Colonic mucosa (tissue), 4 donors: ENCODE measurements at places on chromosomes 6 and 20. TPM values are rescaled to one million over a fixed set of nuclear protein-coding genes. Genes with fewer than 3 reads are reported as not detected.

DNA sequence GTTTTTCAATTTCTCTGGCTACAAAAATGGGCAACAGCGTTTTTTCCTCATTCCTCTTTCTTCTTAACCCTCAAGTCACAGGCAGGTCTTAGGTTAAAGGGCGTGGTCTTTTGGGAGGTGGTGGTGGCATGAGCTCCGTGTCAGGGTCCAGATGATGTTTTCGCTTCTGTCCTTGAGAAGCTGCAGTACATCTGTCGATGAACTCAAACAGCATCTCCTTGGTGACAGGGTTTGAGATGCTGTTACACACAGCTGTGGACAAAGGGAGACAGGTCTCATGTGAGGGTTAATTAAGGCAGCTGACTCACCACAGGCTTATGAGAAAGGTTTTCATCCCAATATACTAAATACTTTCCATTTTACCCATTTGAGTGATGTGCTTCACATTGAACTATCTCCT, 350.8 kb downstream of the RNGTT start:
- no peak for DNase-seq

GRCh38 chr6:141261016-141261671, 871.6 kb upstream of the GJE1 start:
- DNase-seq: no peak

GRCh38 chr6:14792118-14792955, 453.5 kb upstream of the JARID2 start:
- DNase-seq: peak; percentile 33

- DNase-seq: no peak
Observed at GRCh38 chr6:150058231-150058792, 10.6 kb downstream of the ULBP3 start.

GRCh38 chr6:127547215-127547614, 28.1 kb upstream of the MTCL3 start:
- DNase-seq: no peak

DNA sequence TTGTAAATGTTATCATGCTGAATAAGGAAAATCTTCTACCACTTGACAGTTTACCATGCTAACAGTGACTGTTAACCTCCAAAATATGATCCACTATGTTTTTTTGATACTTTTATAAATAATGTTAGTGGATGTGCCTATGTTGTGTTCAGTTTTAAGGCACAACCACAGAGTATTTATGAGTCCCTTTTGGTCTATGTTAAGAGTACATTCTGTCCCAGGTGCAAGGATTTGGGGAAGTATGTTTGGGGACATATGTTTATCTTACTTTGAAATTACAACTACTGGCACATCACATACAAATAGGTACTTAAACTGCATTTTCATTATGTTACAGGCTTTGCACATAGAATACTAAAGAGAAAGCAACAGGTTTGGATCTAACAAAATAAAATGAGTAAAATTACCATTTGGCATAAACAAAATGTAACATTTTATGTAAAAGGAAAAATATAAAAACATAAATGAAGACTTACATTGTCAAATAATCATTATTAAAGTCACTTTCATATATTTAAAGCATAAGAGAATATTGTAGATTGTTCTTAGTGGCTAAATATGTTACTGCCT, 71.2 kb downstream of the SESN1 start:
- no peak for DNase-seq

DNA sequence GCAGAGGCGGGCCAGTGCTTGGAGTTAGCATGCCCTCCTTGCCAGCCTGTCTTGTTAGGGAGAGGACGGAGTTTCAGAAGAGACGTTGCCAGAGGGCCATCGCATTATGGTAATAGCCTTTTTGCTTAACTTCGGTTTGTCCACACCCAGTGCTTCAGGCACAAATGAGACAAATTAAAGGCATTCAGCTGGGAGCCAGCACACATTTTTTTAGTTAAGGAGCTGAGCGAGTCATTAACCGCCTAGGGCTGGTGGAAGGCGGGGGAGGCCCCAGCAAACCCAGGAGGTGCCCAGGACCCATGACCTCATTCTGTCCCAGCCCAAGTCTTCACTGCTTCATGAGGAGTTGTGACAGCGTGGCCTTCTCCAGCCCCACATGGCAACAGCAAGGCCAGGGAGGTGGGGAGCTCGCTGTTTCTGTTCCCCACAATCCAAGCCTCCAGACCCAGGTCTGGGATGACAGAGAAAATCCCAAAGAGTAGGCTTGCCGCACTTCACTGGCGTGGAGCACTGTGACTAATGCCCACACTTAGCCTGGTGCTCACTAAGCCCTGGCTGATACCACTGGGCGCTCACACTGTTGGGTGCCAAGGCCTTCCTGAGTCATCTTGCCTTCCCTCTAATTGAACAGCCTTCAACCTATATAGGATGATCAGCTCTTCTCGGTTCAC, 237.1 kb downstream of the ANKRD60 start:
- peak; percentile 52 for DNase-seq

DNA sequence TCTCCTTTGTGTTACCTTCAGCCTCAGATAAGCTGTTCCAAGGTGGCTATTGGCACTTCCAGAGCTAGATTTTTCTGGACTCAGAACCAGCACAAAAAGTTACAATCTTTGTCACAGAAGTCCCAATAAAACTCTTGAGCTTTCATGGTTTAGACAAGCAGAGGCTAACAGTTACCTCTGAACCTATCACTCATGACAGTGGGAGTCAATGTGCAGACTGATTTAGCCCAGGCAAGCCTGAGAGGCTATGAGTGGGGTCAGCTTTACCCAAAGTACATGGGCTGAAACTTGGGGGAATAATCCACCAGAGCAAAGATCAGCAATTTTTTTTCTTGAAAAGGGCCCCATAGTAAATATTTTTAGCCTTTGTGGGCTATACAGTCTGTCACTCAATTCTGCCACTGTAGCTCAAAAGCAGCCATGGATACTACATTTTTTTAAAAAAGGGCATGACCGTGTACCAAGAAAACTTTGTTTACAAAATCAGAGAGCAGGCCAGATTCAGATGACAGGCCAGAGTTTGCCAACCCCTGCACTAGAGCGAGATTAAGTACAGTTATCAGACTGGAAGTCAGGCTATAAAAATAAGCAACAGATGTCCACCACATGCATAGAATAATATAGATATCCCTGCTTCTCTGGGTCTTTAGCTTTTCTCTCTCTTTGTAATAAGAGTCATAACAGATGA, 20.0 kb downstream of the CCN2 start:
- no peak for DNase-seq

OR2H1 gene
- total RNA-seq: not detected

GRCh38 chr6:67863346-67863745, 771.7 kb upstream of the ADGRB3 start:
- no peak for DNase-seq

GRCh38 chr6:167485186-167485978, 160.5 kb downstream of the TTLL2 start:
- DNase-seq: no peak

GRCh38 chr20:36085686-36086267, 68.8 kb upstream of the EPB41L1 start:
- DNase-seq: peak; percentile 80

GRCh38 chr20:58174708-58175280, 53.7 kb downstream of the ANKRD60 start:
- DNase-seq: peak; percentile 30

DNA sequence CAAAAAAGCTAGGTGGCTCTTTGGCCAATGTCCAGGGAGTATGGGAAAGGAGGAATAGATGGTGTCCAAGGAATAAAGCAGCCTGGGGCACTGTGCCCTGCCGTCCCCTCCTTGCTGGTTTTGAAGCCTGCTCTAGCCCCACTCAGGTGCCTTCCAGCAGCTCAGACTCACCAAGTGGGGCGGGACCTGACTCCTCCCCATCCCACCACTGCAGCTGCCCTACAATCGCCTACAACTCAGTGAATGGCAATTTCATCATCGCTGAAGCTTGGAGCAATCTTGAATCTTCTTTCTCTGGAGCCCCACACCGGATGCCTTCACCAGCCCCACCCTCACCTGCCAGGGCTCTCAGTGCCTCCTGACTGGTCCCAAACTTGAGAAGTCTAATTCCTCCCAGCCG, 56.4 kb upstream of the NXT1 start:
- DNase-seq: no peak

DNA sequence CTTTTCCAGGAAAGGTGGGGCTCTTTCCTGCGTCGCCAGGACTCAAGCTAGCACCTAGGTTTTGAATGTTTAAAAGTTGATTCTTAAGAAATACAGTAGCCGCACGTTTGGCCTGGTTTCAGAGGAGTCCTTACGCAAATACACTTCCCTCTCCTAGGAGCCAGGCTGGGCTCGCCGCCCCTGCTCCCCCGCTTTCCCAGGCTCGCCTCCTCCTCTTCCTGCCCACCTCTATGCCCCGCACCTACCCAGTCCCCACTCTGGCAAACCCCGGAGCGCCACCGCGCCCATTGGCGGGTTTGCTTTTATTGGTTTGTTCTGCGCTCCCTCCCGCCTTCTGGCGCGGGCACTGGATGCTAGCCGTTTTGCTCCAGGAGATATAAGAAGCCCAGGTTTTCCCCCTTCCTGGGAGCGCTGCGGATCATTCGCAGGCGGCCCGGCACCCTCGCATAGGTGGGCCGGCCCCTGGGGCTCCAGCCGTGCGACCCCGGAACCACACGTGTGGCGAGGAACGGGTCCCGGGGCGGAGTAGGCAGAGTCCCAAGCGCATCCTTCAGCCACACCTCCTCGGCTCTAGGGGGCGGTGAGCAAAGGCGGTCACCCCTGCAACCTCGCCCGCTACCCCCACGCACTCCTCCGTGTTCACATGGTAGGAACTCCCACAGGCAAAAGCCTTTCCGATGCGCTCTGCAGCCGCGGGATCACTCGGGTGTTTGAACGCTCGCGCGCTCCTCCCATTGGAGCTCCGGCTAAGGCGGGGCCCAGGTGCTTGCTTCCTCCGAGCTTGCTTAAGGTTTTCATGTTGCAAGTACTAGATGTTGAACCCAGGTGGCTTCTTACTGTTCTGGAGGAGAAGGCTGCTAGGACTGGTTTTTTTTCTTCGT, 119.0 kb downstream of the RTN4IP1 start:
- DNase-seq: peak; percentile 90

DNA sequence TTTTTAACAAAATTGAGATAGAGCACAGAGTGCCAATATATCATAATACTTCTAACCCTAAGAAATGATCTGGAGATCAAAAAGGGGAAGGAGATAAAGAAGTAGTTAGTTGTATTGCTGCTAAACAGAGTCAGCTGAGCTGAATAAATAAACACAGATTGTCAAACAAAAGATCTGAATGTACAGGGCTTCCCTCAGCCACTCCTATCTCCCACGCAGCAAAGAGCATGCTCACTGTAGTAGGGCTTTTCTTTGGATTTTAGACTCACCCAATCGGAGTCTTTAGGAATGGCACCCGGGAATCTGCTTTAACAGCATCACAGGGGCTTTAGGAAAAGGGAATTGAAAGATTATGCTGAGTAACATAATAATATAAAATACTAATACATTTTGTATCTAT, 222.2 kb upstream of the STXBP5 start:
- DNase-seq: no peak

BFSP1 gene
- total RNA-seq: 0.50 TPM

GRCh38 chr6:133114973-133115372, 126.2 kb upstream of the EYA4 start:
- no peak for DNase-seq

DNA sequence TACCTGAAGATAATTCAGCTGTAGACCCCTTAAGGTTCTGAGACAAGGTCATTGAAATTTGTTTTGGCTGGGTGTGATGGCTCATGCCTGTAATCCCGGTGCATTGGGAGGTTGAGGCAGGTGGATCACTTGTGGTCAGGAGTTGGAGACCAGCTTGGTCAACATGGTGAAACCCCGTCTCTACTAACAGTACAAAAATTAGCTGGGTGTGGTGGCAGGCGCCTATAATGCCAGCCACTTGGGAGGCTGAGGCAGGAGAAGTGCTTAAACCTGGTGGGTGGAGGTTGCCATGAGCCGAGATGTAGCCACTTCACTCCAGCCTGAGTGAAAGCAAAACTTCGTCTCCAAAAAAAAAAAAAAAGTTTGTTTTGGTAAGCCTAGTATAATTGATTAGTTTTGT, 11.0 kb downstream of the SRSF3 start:
- no peak for DNase-seq

GRCh38 chr6:27078734-27079357, 168.7 kb upstream of the PRSS16 start:
- peak; percentile 57 for DNase-seq

GRCh38 chr20:54004445-54004844, 65.9 kb downstream of the BCAS1 start:
- no peak for DNase-seq

C20orf202 gene
- total RNA-seq: not detected

DNA sequence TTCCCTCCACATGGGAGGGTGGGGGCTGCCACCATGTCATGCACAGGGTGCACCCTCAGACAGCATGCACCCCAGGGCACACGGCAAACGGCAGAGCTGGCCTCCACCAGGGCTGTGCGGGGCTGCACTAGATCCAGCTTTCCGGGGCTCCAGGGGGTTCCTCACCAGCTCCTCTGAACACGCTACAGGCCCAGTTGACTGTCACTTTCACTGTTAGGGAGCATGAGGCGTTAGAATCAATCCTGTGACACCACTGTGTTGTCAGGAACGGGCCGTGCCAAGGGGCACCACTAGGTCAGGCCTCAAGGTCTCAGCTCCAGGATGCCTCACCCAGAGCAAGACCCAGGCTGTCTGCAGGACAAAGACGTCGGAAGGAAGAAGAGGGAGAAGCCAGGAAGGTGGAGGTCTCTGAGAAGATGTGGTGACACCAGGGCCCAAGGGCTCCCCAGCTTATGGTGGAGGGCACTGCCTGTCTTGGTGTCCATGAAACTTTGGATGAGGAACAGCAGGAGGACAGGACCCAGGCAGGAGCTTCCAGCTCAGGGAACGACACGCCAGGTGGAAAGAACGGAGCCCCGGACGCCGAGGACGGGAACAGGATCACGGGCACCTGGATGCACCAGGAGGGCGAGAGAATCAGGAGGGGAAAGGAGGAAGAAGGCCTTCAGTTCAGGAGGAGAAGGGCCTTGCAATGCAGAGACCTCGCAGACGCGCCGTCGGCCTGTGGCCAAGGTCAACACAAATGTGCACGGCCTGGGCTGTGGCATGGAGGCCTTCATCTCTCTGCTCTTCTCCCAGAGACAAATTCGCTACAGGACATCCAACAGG, 49.5 kb downstream of the YTHDF1 start:
- no peak for DNase-seq

GRCh38 chr6:84449220-84449619, 221.8 kb upstream of the CEP162 start:
- DNase-seq: no peak

GRCh38 chr20:58523971-58524315, 8.7 kb upstream of the APCDD1L start:
- DNase-seq: no peak

DNA sequence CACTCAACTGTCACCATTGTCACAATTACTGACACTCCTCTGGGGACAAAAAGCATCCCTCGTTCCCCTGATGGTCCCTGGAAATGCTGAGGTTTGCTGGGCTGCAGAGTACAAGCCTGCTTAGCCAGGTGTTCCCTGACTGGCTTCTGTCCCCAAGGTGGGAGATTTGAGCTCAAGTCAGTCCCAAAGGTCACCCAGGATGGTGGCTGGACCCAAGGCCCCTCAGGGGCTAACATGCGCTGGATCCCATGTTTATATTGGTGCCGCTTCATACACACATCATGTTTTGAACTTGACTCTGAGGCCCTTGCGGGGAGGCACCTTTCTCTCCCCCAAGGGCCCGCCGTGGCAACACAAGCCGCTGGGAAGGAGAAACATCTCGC, 44.2 kb downstream of the PMEPA1 start:
- DNase-seq: no peak
